ENCODE measurements at places on chromosomes 1 and 21. TPM values are rescaled to one million over a fixed set of nuclear protein-coding genes. Genes with fewer than 3 reads are reported as not detected.

- no peak for DNase-seq
Measured at GRCh38 chr21:43302062-43302700, 124.8 kb downstream of the SIK1 start.

- DNase-seq, result no peak
Measured at GRCh38 chr1:16243936-16244649, 7.1 kb upstream of the CPLANE2 start.

DNA sequence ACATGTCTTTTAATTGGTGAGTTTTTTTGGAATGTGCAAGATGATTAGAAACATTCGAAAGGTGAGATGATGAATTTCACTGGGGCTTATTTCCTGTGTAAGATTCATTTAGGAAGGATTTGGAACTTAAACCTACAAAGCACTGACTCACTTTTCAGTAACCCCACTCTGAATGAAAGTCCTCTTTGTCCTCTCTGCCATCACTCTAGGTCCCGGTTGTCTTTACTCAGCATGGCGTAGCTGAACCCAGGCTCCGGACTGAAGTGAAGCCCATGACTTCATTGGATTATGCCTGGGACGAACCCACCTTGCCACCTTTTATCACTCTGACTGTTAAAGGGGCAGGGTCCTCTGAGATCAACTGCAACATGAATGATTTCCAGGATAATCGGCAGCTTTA, 139.4 kb downstream of the VPS13D start:
- DNase-seq, result no peak

DNA sequence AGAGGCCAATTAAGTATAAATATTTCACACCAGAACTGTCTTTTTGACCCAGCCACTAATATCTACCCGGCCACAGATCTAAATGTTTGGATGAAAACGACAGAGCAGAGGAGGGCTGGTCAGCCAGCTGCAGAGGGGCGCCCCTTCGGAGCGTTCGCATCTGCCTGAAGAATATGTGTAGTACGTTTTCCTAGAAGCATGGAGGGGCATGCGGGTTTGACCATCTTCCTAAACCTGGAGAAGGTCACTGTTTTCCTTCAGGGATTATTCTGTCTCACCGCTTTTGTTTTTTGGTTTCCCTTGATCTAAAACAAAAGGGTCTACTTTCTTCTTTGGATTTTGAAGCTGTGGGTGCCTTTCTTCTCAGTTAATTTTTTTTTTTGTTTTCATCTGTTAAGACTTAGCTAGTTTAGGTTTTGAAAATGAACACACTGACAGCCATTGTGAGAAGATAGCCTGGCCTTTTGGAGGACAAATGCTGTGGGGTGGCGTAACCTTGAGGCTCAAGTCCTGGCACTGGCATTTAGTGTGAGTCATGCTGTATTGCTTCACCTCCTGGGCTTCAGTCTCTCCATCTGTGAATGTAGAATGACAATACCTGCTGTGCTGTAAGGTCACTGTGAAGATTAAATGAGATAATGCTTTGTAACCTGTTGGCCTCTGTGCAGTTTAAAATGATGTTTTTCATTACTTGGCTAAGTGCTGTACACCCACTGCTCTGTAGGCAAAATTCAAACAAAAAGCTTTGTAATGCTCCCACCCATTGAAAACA, 74.1 kb upstream of the IRF2BP2 start:
- no peak for DNase-seq

C1orf146 gene
- not detected for total RNA-seq

DNA sequence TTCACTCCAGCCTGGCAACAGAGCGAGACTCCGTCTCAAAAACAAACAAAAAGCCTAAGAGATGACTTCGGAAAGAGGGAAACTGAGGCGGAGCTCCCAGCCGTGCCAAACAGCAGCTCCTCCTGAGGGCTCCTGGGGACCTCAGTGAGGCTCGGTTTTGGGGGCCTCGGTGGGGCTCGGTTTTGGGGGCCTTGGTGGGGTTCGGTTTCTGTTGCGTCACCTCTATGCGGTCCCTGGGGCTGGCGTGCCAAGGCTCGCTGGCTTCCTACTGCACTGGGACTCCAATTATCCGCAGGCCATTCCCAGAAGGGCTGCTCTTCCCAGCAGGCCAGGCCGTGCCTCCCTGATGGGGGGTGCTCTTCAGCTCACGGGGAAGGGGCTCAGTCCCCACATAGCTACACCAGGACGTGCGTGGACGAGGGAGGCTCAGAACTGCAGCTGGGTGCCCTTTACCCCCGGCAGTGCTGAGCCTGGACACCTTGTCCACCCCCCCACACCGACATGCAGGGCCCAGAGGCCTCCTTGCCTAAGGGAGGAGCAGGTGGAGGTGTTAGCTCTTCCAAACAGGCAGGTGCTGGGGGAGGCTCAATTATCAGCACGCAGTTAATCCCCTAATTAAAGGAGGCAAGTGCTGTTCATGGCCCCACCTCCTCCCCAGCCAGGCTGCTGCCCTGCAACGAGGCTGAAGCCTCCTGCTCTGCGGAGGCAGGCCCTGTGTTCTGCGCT, 5.1 kb upstream of the C1orf159 start:
- no peak for DNase-seq

- DNase-seq, result no peak
Measured at GRCh38 chr1:160836981-160837557, 25.6 kb downstream of the CD244 start.

PRRX1 gene
- not detected for total RNA-seq

CD1D gene
- not detected for total RNA-seq

S1PR1 gene
- 125 TPM for total RNA-seq

LRRN2 gene
- total RNA-seq, result not detected

GRCh38 chr1:36920801-36921405, 113.4 kb downstream of the GRIK3 start:
- DNase-seq, result no peak

SLFNL1 gene
- 0.11 TPM for total RNA-seq

GRCh38 chr1:119358636-119359035, 9.9 kb upstream of the HAO2 start:
- no peak for DNase-seq

RAB7B gene
- not detected for total RNA-seq

SPRR3 gene
- not detected for total RNA-seq

SAMSN1 gene
- 74.5 TPM for total RNA-seq

DNA sequence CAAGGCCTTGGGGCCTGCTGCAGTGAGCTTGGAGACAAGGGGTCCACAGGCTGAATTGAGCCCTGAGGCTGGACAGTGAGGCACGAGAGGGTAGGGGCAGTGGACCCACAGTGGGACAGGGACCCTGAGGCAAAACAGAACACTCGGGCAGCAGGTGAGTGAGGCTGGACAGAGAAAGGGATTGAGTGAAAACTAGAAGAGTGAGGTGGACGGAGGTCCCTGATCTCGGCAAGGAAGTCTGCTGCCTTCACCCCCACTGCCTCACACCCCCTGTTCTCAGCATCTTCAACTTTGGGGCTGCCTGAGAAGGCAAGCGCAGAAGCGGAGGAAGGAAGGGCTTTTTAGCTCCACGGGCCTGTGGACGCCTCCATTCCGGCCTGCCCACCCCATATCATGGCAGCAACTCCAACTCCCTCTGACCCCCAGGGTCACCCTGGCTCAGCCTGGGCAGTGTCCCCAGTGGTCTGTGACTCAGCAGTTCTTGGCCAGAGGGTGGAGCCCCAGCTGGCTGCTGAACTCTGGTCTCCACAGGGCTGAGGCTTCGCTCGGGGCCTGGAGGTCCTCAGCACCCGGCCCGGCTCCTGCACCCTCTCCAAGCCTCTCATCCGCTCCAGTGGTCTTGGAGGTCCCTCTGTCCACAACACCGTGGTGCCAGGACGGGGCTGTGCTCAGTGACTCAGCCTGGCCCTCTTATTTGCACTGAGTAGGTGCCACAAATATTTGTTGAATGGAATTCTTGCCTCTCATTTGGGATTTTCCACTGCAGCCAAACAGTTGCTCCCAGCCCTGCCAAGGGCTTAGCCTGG, 60.0 kb upstream of the EPS8L3 start:
- DNase-seq, result no peak

SPOCD1 gene
- 1.8 TPM for total RNA-seq

Measured in activated naive CD4-positive, alpha-beta T cell treated with anti-CD3 and anti-CD28 coated beads, Interleukin-2, amount 50 U/mL, for 72 hours (primary cell).